ENCODE measurements at places on chromosomes 11 and 22.
A peak's percentile ranks its signal among the peaks of the same experiment; 100 is the strongest.

DNA sequence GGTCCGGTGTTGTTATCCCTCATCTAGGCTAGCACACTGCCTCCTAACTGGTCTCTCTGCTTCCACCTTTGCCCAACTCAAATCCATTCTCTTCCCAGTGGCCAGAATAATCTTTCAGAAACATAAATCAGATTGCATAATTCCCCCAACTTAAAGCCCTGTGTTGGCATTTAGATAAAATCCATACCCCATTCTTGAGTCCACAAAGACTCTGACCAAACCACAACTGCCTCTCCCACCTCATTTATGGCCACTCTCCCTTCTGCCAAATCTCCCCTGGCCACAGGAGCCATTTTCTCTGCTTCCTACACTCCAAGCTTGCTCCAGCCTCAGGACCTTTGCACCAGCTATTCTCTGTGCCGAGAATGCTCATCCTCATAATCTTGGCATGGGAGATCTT is 36.8 kb downstream of the IL18 start:
- DNase-seq = no peak

- DNase-seq = no peak
These were observed 167.4 kb downstream of the NAV2 start for GRCh38 chr11:19880088-19880345.

- no peak for DNase-seq
These were observed 37.9 kb downstream of the NECTIN1 start for GRCh38 chr11:119691020-119691666.

- no peak for DNase-seq
These were observed 32.4 kb downstream of the ZC3H12C start for GRCh38 chr11:110125632-110126031.

DNA sequence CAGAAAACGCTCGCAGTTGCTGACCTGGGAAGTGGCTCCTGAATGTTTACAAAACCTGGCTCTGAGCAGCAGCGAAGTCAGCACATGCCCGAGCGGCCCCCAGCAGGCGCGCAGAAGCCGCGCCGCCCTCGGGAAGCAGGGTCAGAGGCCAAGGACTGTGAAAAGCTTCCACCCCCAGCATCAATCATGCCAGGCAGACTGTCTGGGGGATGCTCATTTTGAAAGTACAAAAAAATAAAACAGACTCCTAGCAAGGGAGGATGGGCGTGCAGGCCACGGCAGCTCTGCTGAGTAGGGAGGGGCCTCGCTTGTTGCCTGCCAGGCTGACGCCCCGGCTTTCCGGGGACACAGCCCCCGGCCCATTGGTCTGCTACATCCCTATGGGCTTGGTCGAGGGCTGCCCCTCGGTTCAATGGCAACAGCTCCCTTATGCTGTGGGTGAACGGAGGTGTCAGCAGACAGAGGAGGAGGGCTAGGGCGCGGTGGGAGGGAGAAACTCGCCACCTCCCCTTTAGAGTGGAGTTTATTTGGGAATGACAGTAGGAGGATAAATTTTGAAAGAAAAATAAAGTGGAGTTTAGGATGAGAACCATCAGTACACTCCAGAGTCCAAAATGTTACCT is 37.7 kb upstream of the GNB1L start:
- no peak for DNase-seq

GRCh38 chr22:20964799-20965103 is 2.3 kb upstream of the AIFM3 start:
- no peak for DNase-seq

DNA sequence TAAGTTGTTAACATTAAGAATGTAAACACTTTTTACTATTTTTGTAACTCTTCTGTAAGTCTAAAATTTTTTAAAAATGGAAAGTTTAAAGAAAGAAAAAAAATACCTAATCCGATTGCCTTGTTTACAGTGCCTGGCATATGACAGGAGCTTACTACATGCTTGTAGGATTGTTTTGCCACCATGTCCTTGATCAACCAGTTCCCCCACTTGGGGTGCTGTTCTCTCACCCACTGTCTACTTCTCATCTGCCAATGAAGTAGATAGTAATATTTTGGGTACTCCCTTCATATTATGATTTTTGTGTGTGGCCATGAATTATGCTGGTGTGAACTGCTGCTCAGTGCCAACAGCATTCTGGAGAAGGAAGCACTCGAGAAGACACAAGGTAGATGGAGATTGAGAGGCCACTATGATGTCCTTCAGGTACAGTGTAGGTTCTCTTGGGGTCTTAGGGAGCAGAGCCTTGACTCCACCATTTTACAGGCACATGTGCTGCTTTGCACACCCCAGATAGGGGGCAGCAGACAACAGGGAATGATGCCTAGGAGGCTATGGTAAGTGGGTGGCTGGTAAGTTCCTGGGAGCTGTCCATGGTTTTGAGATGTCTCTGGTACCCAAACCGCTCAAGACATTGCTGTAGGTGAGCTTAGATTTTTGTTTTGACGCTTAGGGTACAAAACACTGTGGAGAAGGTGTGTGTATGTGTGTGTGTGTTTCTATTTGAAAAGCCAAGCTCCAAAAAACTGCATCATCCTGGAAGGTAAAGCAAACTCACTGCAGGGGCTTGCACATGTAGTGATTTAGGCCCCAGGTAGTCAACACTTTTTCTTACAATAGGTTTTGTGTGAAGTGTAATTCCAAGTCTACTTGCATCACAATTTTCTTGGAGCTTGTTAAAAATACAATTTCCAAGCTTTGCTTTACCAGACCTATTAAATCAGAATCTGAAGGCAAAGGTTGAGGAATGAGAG is 494.5 kb upstream of the LARGE1 start:
- peak; percentile 67 for DNase-seq

GRCh38 chr22:29114392-29114791 is 41.6 kb downstream of the KREMEN1 start:
- no peak for DNase-seq

GRCh38 chr11:72353861-72354260 is 80.5 kb downstream of the CLPB start:
- no peak for DNase-seq

DNA sequence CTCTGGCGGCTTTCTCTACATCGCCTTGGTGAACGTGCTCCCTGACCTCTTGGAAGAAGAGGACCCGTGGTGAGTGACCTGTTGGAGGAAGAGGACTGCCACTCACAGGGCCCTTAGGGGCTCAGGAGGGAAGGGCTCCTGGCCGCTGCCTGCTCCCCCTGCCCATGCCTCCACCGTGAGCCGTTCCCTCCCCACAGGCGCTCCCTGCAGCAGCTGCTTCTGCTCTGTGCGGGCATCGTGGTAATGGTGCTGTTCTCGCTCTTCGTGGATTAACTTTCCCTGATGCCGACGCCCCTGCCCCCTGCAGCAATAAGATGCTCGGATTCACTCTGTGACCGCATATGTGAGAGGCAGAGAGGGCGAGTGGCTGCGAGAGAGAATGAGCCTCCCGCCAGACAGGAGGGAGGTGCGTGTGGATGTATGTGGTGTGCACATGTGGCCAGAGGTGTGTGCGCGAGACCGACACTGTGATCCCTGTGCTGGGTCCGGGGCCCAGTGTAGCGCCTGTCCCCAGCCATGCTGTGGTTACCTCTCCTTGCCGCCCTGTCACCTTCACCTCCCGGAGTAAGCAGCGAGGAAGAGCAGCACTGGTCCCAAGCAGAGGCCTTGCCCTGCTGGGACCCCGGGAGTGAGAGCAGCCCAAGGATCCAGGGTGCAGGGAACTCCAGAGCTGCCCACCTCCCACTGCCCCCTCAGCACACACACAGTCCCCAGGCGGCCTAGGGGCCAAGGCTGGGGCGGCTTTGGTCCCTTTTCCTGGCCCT is 6.9 kb downstream of the SLC39A13 start:
- DNase-seq = no peak

- no peak for DNase-seq
These were observed 2.7 kb downstream of the PPFIBP2 start for GRCh38 chr11:7516475-7516874.

DNA sequence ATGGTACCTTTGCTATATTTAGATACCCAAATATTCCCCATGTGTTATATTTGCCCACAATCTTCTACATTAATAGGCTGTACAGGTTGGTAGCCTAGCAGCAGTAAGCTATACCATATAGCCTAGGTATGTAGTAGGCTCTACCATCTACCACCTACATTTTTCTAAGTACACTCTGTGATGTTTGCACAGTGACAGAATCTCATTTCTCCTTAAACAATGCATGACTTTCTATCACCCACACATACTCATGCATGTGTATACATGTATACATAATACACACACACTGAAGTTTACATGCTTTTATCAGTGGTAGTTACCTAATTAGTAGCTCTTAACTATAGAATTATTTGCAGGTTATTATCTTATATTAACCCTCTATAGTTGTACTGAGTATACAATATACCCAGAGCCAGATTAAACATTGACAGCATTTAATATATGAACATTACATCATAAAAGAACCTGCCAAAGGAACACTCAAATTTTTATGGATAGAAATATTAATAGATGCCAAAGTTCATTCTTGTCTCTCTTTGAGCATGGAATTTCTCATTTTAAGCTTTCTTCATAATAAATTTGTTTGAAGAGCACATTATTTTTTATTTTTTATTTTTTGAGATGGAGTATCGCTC is 51.4 kb downstream of the ELP4 start:
- DNase-seq = no peak

GRCh38 chr11:61999141-61999975 is 31.9 kb upstream of the FTH1 start:
- DNase-seq = no peak

DNA sequence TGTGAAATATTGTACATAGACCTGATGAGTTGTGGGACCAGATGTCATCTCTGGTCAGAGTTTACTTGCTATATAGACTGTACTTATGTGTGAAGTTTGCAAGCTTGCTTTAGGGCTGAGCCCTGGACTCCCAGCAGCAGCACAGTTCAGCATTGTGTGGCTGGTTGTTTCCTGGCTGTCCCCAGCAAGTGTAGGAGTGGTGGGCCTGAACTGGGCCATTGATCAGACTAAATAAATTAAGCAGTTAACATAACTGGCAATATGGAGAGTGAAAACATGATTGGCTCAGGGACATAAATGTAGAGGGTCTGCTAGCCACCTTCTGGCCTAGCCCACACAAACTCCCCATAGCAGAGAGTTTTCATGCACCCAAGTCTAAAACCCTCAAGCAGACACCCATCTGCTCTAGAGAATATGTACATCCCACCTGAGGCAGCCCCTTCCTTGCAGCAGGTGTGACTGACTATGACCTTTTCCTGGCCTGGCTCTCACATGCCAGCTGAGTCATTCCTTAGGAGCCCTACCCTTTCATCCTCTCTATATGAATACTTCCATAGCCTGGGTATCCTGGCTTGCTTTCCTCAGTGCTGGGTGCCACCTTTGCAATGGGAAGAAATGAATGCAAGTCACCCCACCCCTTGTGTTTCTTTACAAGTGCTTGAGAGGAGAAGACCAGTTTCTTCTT is 12.3 kb downstream of the PIK3IP1 start:
- no peak for DNase-seq

DNA sequence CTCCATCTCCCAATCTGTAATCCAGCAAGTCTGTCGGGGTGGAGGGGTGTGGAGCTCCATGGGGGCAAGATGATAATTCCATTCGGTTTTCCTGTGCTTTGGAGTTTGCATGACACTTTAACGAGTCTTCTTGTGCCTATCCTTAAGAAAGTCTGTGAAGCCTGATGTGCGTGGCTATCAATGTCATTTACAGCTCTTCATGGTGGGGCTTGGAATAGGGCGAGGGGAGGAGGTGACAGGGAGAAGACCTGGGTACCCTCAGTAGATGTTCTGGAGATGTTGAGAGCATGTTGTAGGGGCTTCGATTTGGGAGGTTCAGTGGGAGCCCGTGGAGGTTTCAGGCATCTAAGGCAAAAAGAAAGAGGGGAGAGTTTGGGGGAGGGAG is 579 bp upstream of the PHLDB1 start:
- DNase-seq = no peak

GRCh38 chr11:17211286-17211685 is 3.5 kb upstream of the PIK3C2A start:
- DNase-seq = no peak

DNA sequence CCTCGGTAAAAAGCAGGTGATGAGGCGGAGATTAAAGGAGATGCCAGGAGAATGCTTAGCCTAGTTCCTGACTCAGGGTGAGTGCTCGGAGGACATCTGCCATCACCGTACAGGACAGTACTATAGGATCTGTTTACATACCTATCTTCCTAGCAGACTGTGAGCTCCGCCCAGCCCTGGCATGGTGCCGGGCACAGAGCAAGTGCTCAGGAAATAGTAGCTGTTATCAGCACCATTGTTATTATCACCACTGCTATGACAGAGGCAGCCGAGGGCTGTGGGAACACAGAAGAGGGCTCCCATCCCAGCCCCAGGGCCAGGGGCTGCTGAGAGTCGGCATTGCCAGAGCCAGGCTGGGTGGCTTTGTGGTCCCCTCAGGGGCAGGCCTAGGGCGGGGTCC is 642 bp upstream of the SEPTIN3 start:
- no peak for DNase-seq

DNA sequence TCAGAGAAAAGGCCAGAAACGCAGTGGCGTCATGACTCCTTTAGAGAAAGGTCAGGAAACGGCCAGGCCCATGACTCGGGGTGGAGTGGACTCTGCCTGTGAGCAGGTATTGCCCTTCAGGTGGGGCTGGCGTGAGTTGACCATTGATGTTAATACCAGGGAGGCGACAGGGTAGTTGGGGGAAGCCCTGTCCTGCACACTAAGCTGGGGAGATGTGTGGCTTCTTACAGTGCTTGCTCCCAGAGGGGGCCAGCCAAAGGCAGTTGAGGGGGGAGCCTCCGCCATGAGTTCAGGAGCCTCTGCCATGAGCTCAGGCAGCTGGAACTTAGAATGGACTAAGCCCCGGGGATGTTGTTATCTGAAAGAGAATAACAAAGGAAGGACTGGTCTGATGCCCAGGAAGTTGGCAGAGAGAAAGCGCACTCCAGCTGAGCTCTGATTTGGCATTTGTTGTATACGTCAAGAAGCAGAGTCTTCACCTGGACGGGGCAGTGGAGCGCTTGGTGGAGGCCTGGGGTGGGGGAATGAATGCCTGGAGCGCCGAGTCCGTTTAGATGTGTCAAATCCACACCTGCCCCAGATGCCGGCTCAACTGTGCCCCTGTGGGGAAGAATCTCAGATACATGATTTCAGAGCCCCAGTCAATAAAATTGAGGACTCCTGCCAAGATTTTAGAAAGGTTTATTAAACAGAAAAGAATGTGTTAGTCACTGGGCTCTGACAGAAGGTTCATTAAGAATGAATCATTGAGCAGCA is 222.5 kb downstream of the TBC1D22A start:
- no peak for DNase-seq

DNA sequence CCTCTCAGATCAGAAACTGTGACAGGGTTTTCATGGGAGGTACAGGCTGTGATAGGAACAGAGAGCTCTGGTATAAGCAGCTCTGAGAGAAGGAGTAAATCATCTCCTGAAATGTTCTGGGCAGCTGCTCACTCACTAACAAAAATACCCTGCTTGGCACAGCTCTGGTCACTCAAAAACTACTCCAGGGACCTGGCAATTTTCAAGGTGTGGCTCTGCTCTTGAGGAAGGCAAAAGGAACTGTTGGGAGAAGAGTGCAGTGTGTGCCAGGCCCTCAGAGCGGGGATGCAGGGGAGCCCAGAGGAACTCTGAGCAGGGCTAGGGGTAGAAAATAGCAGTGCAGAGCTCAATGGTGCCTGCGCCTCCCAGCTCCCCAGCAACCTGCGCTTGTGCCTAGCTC is 180.5 kb upstream of the ZBED5 start:
- DNase-seq = no peak

GRCh38 chr22:24465566-24465965 is 29.6 kb upstream of the UPB1 start:
- DNase-seq = no peak

All from NCI-H1048 (cell line).